ENCODE measurements at places on chromosomes 12 and 14. TPM values are rescaled to one million over a fixed set of nuclear protein-coding genes. Genes with fewer than 3 reads are reported as not detected.
A peak's percentile ranks its signal among the peaks of the same experiment; 100 is the strongest.

Gene KCNA5
- total RNA-seq, result 3.8 TPM

GRCh38 chr12:65881348-65881961, 57.2 kb downstream of the HMGA2 start:
- DNase-seq, result peak; percentile 90
- no peak overlapping the region for H3K4me3 ChIP-seq
- H3K36me3 ChIP-seq, result no peaks in the 10 kb centered on the region
- peaks cover 24% of the 10 kb centered on the region for H3K4me1 ChIP-seq
- no peaks in the 10 kb centered on the region for H3K27me3 ChIP-seq

DNA sequence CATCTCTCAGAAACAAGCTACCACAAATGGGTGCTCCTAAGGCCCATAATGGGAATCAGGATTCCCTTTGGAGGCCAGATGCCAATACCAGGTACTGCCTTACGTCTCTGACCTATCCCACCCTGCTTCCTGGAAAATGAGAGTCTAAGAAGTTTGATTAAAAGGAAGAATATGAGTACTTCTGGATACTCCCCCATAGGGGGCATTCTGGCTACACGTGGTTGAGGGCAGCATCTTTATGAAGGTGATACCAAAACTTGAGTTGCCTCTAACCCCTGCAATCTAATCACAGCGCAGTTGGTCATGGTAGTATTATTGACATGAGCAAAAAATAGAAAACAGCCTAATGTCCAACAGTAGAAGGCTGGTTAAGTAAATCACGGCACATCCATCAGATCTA, 184.2 kb upstream of the LHX5 start:
- H3K27ac ChIP-seq, result no peak overlapping the region
- H3K4me3 ChIP-seq, result no peak overlapping the region
- no peaks in the 10 kb centered on the region for H3K36me3 ChIP-seq

DNA sequence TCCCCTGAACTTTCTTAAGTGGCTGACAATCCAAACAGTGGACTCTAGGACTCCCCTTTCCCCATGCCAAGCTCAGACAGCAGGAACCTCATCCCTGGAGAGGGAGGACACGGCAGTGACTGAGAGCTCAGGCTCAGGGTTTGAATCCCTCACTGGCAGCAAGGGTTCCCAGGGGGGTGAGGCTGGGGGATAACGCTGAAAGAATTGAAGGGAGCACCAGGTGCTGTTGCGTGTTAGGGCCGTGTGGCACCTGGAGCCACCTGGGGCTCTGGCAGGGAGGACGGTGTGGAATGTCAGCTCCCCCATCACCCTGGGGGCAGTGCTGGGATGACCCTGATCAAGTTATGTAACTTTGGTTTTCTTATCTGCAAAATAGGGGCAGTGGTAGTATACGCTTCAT, 40.1 kb downstream of the ANO2 start:
- H3K4me3 ChIP-seq, result no peak overlapping the region
- H3K36me3 ChIP-seq, result no peaks in the 10 kb centered on the region
- H3K4me1 ChIP-seq, result no peaks in the 10 kb centered on the region

- H3K27me3 ChIP-seq, result no peaks in the 10 kb centered on the region
- H3K36me3 ChIP-seq, result no peaks in the 10 kb centered on the region
- no peak overlapping the region for H3K4me3 ChIP-seq
- no peak overlapping the region for H3K27ac ChIP-seq
Observed at GRCh38 chr14:91854327-91854934, 12.9 kb downstream of the TC2N start.

DNA sequence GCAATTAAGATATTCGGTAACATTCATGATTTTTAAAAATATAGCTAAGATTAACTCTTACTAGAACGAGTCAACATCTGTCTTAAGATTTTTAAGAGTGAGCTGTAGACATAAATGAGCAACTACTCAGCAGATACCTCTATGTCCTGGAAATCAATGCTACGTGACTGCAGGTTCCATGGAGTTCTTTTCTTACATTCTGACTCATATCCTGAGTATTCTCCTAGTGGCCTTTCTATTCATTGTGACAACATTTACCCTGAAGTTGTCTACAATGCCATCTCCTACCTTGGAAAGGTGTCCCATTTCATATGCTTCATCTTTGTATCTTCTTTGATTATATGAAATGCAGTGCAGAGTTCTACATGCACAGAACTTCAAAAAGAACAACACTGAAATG, 59.9 kb downstream of the PKP2 start:
- H3K36me3 ChIP-seq, result no peaks in the 10 kb centered on the region
- no peak overlapping the region for H3K4me3 ChIP-seq
- DNase-seq, result no peak
- no peaks in the 10 kb centered on the region for H3K27me3 ChIP-seq
- no peak overlapping the region for H3K27ac ChIP-seq

GRCh38 chr14:74569806-74570591, 42.0 kb downstream of the LTBP2 start:
- H3K4me1 ChIP-seq, result peaks cover 43% of the 10 kb centered on the region
- H3K4me3 ChIP-seq, result no peak overlapping the region
- H3K36me3 ChIP-seq, result no peaks in the 10 kb centered on the region
- H3K27ac ChIP-seq, result peak overlapping the region; percentile 44
- no peaks in the 10 kb centered on the region for H3K27me3 ChIP-seq

GRCh38 chr14:97106166-97106565, 309.0 kb downstream of the VRK1 start:
- no peaks in the 10 kb centered on the region for H3K27me3 ChIP-seq
- DNase-seq, result peak; percentile 16
- H3K4me3 ChIP-seq, result no peak overlapping the region
- no peaks in the 10 kb centered on the region for H3K36me3 ChIP-seq

GRCh38 chr12:49296836-49297694, 2.1 kb downstream of the PRPH start:
- H3K27ac ChIP-seq, result no peak overlapping the region
- H3K4me1 ChIP-seq, result peaks cover 16% of the 10 kb centered on the region
- no peaks in the 10 kb centered on the region for H3K27me3 ChIP-seq
- H3K36me3 ChIP-seq, result no peaks in the 10 kb centered on the region
- no peak for DNase-seq
- no peak overlapping the region for H3K4me3 ChIP-seq

Gene ZC3H10
- total RNA-seq, result 7.9 TPM

Gene ZNF740
- 37.4 TPM for total RNA-seq
